Progenitor cell of endocrine pancreas (in vitro differentiated cells): ENCODE measurements at places on chromosomes 5 and 9. TPM values are rescaled to one million over a fixed set of nuclear protein-coding genes. Genes with fewer than 3 reads are reported as not detected.

The ANKH gene
- total RNA-seq: 29.9 and 32.6 TPM in 2 replicates

DNA sequence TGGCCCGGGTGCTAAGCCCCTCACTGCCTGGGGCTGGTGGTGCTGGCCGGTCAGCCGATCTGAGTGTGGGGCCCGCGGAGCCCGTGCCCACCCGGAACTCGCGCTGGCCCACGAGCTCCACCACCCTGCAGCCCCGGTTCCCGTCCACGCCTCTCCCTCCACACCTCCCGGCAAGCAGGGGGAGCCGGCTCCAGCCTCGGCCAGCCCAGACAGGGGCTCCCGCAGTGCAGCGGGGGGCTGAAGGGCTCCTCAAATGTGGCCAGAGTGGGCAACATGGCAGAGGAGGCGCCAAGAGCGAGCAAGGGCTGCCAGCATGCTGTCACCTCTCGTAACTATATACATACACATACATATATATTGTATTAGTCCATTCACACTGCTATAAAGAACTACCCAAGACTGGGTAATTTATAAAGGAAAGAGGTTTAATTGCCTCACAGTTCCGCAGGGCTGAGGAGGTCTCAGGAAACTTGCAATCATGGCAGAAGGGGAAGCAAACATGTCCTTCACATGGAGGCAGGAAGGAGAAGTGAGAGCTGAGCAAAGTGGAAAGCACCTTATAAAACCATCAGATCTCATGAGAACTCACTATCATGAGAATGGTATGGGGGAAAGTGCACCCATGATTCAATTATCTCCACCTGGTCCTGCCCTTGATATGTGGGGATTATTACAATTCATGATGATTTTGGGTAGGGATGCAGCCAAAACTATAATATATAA is 56.8 kb downstream of the LIX1 start:
- no peak for DNase-seq

GRCh38 chr5:180297587-180298282 is 5.9 kb upstream of the MAPK9 start:
- no peak for DNase-seq

DNA sequence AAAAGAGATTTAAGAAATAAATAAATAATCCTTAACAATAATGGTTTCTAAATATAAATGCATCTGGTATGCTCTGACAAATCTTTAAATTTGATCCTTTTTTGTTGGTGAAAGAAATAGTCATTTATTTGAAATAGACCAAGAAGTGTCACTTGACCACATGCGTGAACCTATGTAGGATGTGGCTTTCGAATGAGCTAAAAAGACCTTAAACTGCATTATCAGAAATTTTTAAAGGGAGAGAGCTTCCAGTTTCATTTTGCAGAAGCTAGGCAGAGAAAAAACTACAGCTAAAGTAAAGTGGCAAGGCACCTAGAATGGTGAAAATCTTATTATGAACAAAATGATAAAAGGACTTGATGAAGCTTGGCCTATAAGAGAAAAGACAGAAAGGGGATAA is 309.2 kb upstream of the EFNA5 start:
- no peak for DNase-seq

The MORN5 gene
- total RNA-seq: 0.57 and 1.9 TPM in 2 replicates

DNA sequence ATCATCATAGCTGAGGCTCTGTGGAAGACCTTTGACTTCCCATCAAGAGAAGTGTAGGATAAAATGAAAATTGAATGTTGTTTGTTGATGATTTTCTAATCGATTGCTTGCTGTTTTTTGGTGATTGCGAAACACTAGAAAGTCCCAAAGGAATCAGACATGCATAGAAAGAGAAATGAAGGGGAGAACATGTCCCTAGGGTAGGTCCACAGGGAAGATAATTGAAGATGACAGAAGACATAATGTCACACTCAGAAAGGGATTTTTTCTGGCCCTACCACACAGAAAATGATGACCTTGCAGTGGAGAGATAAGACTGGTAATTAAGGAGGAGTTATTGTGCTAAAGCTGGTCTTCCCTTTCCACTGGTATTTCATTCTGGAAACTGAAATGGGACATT is 62.8 kb downstream of the INSYN2B start:
- no peak for DNase-seq

DNA sequence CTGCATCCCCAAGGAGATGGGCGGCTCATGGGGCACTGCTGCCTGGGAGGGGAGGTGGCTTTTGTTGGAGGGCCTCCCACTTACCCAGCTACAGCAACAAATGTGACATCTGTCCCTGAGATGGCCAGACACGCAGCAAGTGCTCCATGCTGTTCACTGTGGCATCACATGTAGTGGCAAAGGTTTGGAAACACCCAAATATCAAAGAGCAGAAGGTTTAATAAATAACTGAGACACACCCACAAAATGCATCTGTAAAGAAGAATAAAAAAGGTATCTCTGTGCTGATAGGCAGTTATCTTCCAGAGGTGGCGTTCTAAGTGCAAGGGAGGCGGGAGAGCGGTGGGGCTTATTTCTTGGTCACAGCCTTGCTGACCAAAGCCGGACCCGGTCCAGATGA is 23.3 kb upstream of the CLPTM1L start:
- DNase-seq: no peak

DNA sequence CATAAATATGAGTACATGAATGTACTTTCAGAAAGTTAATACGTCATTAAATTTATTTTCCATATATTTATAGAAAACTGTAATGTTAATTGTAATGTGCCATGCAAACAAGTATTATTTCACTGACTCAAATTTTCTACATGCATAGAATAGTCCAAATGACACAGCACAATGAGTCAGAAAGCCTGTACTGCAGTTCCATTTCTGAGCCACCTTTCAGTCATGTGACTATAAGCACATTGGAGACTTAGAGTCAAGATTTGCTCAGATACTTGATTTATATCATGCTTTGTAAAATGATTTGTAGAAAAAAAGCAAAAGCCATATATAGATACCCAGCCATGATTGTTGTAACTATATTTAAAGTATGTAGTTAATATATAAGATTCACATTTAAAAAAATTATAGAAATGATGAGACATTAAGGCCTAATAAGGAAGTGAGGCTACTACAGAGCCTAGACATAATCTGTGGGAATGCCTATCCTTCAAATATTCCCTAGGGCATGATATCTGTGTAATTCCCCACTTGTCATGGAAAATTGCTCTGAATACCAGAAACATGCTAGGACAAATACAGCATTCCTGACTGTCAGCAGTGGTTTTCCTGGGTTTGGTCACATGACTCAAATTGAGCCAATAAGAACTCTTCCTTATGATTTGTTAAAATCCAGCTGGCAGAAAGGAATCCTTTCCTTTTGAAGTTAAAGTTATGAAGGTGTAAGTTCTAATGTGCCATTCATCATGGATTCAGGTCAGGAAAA is 50.0 kb downstream of the PTPRD start:
- no peak for DNase-seq

- DNase-seq: no peak
Measured at GRCh38 chr5:101520417-101520816, 617.3 kb upstream of the ST8SIA4 start.

The TAF11L3 gene
- not detected in 2 replicates for total RNA-seq

The DMRT3 gene
- total RNA-seq: 0.34 and 0.53 TPM in 2 replicates

DNA sequence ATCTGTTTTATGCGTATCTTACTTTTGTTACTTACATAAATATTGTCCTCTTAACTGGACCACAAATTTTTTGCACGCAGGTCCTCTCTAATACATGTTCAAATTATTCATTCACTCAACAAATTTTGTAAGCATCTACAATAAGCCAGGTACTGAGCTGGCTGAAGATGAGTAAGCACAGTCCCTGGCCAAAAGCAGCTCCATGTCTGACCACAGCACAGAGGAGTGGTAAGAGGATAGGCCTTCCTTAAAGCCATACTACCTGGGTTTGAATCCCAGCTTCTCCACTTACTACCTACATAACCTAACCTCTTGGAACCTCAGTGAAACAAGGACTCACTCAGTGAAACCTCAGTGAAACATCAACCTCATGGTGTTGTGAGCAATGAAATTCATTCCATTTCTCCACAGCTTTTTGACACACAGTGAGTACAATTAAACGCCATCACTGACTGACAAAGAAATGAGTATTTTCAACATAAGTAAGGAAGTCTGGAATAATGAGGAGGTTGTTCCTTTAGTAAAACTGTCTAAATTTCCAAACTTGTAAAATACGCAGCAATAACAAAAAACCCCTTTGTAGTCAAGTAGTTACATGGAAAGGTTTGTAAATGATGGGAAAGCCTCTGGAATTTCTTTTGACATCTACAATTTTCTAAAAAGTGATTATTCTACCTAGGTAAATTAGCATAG is 15.0 kb downstream of the PTAR1 start:
- DNase-seq: no peak

The DOK3 gene
- 11.6 and 13.7 TPM in 2 replicates for total RNA-seq

The SLC6A7 gene
- not detected in 2 replicates for total RNA-seq

DNA sequence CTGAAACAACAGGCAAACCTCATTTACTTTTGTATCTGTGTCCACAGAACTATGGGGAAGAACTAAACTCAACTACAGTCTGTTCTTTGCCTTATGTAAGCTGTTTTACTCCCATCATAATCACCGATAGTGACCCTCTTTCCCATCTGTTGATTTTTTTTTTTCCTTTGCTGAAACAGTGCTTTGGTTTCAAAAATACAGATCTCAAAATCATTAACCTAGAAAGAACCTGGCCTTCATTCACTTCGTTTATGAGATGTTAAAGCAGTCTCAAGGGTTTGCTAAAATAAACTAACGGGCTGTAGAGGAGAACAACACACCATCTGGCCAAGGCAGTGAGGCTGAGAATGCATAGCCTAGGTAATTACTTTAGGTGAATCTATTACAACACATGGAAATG is 706.6 kb upstream of the ZNF608 start:
- DNase-seq: no peak

GRCh38 chr5:74665816-74666215 is 19.2 kb upstream of the HEXB start:
- DNase-seq: no peak

DNA sequence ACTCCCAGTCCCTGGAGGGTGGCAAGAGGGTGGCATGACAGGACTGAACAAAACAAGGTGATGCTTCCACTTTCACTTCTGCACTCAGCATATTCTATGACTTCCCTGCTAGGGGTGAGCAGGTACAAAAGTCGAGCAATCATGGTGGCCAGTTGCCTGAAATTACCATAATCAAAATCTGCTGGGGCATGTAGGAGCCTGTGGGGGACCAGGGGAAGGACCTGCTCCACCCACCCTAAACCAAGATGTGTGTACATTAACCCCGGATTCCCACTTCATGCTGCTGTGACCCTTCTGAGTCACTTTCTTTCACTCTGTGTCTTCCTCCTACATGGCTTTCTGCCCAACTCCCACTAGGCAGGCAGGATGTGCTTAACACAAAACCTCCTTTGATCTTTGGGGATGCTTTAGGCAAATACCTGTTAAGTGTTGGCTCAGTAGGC is 73.3 kb upstream of the PHF24 start:
- DNase-seq: no peak

DNA sequence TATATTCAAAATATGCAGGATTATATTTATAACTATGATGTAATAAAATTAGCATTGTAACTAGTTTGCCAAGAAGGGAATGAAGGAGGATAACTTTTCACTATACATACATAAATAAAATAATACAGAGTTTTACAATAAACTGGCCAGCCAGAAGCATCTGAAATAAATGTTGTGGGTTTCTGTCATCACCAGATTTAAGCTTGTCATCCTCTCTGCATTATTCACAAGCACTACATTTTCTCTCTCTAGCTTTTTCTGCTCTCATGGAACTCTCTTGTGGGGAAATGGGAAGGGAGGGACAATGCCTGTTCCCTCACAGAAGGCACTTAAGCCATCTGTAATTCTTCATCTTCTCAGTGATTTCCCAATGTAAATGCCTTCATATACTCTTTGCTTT is 626.8 kb downstream of the SEMA5A start:
- no peak for DNase-seq

GRCh38 chr9:104906441-104907277 is 21.3 kb downstream of the ABCA1 start:
- no peak for DNase-seq

GRCh38 chr5:134585966-134586365 is 46.7 kb downstream of the SAR1B start:
- DNase-seq: no peak

GRCh38 chr9:76405868-76406267 is 11.6 kb upstream of the RFK start:
- DNase-seq: no peak

- no peak for DNase-seq
Measured at GRCh38 chr9:32456564-32456963, 69.4 kb downstream of the RIGI start.

The GCNT1 gene
- total RNA-seq: 57.1 and 69.3 TPM in 2 replicates

DNA sequence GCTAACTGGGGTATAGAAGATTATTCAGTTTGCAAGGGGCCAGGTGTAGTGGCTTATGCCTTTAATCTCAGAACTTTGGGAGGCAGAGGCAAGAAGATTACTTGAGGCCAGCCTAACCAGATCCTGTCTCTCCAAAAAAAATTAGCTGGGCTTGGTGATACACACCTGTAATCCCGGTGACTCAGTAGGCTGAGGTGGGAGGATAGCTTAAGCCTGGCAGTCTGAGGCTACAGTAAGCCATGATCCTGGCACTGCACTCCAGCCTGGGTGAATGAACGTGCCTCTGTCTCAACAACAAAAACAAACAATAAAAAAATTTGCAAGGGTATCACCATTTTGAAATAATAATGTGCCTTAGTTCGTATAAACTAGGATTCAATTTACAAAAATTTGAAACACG is 51.3 kb downstream of the BAAT start:
- DNase-seq: no peak

The ADAMTSL1 gene
- total RNA-seq: 2.1 and 2.5 TPM in 2 replicates

GRCh38 chr9:120919843-120920805 is 6.5 kb downstream of the TRAF1 start:
- no peak for DNase-seq

- no peak for DNase-seq
Measured at GRCh38 chr5:96717874-96718273, 55.7 kb downstream of the CAST start.

- DNase-seq: no peak
Measured at GRCh38 chr9:22005021-22005701, 3.9 kb downstream of the CDKN2B start.
